ENCODE measurements at places on chromosomes 7 and 10. TPM values are rescaled to one million over a fixed set of nuclear protein-coding genes. Genes with fewer than 3 reads are reported as not detected.

Gene STEAP1
- total RNA-seq: 1.1 TPM

Gene DRGX
- total RNA-seq: 3.4 TPM

Gene ERVW-1
- total RNA-seq: 0.11 TPM

DNA sequence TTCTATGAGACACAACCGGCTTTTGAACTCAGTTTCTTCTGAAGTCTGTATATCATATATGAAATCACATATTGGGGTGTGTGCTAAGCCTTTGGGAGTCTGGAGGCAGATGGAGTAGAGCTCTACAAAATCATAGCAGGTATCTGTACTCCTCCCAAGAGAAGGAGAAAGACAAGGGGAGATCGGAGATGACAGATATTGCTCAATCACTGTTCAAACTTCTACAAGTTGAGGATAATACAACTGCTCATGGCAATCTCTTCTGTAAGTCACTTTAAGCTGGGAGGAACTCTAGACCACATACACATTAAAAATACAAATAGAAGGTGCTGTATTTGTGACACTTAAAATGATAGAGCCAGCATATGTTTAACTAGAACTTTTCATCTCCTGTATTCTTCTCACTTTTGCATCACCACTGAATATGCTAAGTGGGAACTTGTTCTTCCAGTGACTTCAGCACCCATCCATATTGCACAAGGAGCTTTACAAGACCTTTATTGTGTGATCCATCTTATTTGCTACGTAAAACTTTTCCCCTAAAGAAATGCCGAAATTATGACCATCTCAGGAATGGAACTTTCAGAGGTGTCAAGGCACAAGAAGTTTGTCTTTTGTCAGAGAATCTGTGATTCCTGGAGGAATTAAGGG, 381.4 kb downstream of the PHTF2 start:
- H3K4me3 ChIP-seq: no peak overlapping the region
- peaks cover 5% of the 10 kb centered on the region for H3K4me1 ChIP-seq
- DNase-seq: no peak
- no peaks in the 10 kb centered on the region for H3K27me3 ChIP-seq

DNA sequence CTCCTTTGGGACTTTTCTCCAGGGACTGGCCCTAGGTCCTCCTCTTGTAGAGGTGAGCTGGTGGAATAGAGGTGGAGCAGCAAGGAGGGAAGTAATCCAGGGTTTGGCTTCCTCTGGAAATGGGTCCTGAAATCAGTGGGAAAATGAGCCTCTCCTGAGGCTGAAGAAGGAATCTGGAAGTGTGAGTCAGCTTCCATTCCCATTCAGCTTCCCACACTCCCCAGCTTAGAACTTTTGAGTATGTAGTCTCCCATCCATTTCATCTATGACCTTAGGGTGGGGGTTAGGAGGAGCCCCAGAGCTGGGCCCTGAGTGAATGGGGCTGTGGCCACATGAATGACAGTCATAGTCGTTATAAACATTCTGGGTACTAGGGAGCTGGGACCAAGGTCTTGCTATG, 17.7 kb downstream of the LDB1 start:
- H3K4me1 ChIP-seq: no peaks in the 10 kb centered on the region
- H3K27ac ChIP-seq: no peak overlapping the region

- peak overlapping the region; percentile 78 for H3K27ac ChIP-seq
- H3K36me3 ChIP-seq: no peaks in the 10 kb centered on the region
- no peaks in the 10 kb centered on the region for H3K27me3 ChIP-seq
- DNase-seq: no peak
- H3K4me1 ChIP-seq: peaks cover 64% of the 10 kb centered on the region
Measured at GRCh38 chr10:114347241-114347640, 57.1 kb downstream of the AFAP1L2 start.

- H3K36me3 ChIP-seq: no peaks in the 10 kb centered on the region
- no peaks in the 10 kb centered on the region for H3K27me3 ChIP-seq
- H3K4me1 ChIP-seq: no peaks in the 10 kb centered on the region
- H3K4me3 ChIP-seq: no peak overlapping the region
Measured at GRCh38 chr7:121023683-121024511, 35.4 kb downstream of the CPED1 start.

GRCh38 chr10:120503689-120504088, 46.7 kb downstream of the PLPP4 start:
- H3K27ac ChIP-seq: no peak overlapping the region
- no peaks in the 10 kb centered on the region for H3K36me3 ChIP-seq
- peaks cover 4% of the 10 kb centered on the region for H3K4me1 ChIP-seq
- no peak overlapping the region for H3K4me3 ChIP-seq

DNA sequence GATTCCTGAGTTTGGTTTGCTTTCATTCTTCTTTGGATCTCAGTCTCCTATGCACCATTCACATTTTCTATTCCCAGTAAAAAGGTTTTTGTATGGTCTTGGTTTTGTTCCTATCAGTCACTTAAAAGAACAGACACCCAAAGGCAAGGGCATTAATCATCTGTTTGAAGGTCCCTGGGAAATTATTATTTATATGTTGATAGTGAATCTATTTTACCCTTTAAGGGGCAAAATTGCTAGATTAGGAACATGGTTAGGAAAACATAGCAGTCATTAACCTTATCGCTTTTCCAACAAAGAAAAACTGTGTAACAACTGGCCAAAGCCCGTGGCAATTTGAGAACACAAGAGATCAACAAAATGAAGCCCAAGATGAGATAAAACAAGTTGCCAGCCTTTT, 1146.6 kb upstream of the C7orf33 start:
- H3K27me3 ChIP-seq: no peaks in the 10 kb centered on the region
- H3K4me3 ChIP-seq: no peak overlapping the region
- H3K36me3 ChIP-seq: no peaks in the 10 kb centered on the region
- DNase-seq: no peak
- no peaks in the 10 kb centered on the region for H3K4me1 ChIP-seq
- H3K27ac ChIP-seq: no peak overlapping the region

- no peak for DNase-seq
- peaks cover 53% of the 10 kb centered on the region for H3K36me3 ChIP-seq
- H3K4me3 ChIP-seq: no peak overlapping the region
Measured at GRCh38 chr7:2084331-2084730, 148.4 kb downstream of the MAD1L1 start.

DNA sequence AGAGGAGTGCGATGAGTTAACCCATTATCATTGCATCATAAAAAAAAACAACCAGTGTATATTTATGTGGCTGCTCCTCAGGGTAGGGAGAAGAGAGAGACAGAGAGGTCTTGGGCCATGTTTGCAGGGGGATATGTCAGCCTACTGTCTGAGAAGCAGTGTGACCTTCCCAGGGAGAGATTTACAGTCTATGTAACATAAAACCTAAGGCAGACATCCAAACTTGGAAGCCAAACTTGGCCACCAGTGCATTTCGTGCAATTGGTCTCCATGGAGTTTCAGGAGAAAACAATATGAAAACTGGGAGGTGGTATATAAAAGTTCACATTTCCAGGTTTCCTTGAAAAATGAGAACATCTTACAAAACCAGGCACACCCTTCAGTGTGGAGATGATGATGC, 85.9 kb upstream of the CXCL12 start:
- no peak overlapping the region for H3K4me3 ChIP-seq
- no peaks in the 10 kb centered on the region for H3K4me1 ChIP-seq
- H3K27ac ChIP-seq: no peak overlapping the region
- H3K27me3 ChIP-seq: no peaks in the 10 kb centered on the region
- no peak for DNase-seq

DNA sequence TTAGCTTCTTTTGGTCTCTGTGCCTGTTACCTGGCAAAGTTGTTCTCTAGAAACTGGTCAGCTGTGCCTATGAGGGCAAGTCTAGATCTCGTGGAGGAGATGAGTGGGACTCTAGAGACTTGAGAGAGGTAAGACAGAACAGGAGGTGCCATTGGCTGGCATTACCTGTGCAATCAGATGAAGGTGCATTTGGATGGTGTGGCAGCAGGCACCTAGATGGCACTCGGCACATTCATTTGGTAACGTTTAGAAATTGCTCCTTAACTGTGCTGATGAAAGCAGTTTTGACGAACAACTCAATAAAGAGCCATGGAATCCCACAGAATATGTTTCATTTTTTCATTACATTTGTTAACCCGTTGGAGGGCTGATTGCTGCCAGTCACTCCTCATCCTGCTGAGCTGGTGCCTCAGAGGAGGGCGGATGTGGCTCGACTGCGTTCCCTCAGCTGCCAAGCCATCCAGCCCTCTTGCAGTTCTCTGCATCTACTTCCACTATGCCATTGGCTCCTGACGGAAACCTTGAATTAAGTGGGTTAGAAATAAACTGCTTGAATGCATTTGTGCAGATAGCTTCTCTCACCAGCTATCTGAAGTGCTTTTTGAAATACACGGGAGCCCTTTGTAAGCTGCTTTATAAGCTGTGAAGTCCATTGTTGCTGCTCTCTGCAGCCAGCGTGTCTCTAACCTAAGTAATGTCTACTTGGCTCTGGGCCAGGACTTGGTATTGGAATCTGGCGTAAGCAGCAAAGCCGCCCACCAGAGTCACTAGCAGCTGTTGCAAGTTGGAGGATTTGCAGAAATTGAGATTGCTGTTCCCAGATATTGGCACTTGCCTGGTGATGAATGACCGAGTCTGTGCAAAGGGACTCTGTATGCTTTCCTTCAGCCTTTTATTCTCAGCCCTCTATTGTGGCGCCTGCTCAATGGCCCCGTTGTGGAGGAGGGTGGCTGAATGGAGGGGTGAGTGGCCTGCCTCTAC, 87.4 kb downstream of the LRRC4 start:
- peaks cover 16% of the 10 kb centered on the region for H3K4me1 ChIP-seq
- no peaks in the 10 kb centered on the region for H3K36me3 ChIP-seq

GRCh38 chr10:125147971-125148439, 12.4 kb downstream of the CTBP2 start:
- peaks cover 77% of the 10 kb centered on the region for H3K4me1 ChIP-seq
- H3K27me3 ChIP-seq: no peaks in the 10 kb centered on the region
- no peak overlapping the region for H3K4me3 ChIP-seq
- no peak for DNase-seq
- H3K36me3 ChIP-seq: peaks cover 27% of the 10 kb centered on the region

DNA sequence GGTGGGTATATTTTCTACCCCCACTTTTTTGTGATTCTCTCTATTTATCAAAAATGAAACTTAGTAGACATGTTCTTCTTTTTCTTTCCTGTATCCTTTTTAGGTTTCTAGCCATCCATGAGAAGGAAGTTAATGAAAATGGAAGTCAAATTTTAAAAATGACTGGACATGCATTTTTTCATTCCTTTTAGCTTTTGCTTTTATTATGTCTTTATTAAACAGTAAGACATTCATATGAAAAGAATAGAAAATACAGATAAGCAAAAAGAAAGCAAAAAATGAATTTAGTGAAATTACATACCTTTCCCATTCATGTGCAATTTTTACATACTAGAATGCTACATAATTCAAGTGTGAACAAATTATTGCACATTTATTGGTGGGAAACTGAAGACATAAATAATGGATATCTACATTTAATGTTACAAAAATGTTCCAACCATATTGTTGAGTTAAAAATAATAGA, 88.7 kb downstream of the CPED1 start:
- H3K4me1 ChIP-seq: no peaks in the 10 kb centered on the region
- no peak overlapping the region for H3K4me3 ChIP-seq
- no peak for DNase-seq

- H3K27ac ChIP-seq: no peak overlapping the region
- H3K4me1 ChIP-seq: peaks cover 25% of the 10 kb centered on the region
- no peaks in the 10 kb centered on the region for H3K27me3 ChIP-seq
- H3K36me3 ChIP-seq: no peaks in the 10 kb centered on the region
Measured at GRCh38 chr10:86100581-86101061, 266.0 kb downstream of the GRID1 start.

DNA sequence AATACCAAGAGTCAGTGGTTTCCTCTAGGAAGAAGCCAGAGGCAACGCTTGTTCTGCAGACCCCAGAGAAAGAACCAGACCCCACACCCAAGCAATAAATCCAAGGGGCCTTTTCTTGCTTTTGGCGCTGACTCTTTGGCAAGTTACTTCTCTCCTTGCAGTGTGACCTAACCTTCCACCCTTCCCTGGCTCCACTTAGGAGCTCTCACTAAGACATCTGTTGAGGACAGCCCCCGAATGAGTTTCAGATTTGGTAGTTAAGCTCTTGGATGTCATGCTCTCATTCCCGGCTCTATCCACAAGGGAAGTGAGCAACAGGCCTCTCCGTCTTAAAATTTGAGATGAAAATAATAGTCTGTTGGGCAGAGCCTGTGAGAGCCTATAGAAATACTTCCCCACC, 50.6 kb upstream of the FAM204A start:
- H3K4me1 ChIP-seq: no peaks in the 10 kb centered on the region
- H3K4me3 ChIP-seq: no peak overlapping the region
- no peaks in the 10 kb centered on the region for H3K27me3 ChIP-seq

Gene LRRC18
- total RNA-seq: 1.2 TPM

DNA sequence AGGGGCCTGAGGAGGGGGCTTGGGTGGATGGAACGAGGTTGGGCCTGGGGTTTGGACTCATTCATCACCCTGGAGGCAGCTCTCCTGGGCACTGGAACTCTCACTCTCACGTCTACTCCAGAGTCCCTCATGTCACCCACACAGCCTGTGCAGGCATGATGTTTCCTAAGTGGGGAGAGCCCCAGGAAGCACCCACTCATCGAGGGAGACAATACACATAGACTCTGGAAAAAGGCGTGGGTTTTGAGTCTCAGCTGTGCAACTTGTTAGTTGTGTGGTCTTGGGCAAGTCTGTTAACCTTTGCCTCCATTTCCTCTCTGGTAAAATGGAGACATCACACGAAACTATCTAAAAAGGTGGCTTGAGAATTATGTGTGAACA, 25.9 kb upstream of the RBM20 start:
- H3K27ac ChIP-seq: no peak overlapping the region
- DNase-seq: no peak
- H3K36me3 ChIP-seq: no peaks in the 10 kb centered on the region
- no peaks in the 10 kb centered on the region for H3K27me3 ChIP-seq
- no peak overlapping the region for H3K4me3 ChIP-seq
- peaks cover 4% of the 10 kb centered on the region for H3K4me1 ChIP-seq

DNA sequence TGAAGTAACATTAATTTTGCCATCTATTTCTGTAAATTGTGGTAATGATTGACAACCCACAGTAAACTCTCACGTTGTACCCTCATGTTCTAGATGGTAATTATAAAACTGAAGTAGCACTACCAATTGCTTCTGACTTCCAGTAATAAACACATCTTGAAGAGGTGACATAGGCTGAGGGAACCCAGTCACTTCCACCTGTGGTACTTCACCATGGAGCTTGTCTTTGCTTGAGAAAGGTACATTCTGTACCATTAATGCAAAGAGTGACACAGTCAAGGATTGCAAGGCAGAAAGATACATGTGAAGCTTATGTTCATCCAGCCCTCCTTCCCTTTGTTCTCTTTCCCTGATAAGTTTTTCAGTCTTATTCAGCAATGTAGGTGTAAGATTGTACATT, 11.2 kb downstream of the CAPZA2 start:
- H3K27me3 ChIP-seq: no peaks in the 10 kb centered on the region
- no peaks in the 10 kb centered on the region for H3K4me1 ChIP-seq
- H3K27ac ChIP-seq: no peak overlapping the region
- no peak for DNase-seq

Gene FAM25G
- not detected for total RNA-seq

Gene CDCA7L
- total RNA-seq: 44.1 TPM

Gene MTG1
- 23.4 TPM for total RNA-seq

DNA sequence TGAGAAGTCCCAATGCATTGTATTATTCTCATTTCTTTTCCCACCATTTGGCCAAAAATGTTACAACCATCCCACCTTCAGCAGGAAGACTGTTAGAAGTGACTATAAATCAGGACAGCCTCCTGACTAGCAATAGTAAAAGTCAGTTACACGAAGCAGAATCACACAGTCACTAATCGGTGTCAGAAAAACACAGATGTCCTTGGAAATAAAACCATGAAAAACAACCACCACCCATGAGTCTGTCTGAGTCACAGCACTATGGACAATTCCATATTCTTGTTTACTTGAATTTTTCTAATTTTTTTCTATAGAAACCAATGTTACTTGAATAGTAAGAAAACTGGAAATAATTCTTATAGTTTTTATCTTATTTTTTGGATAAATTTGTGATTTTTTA, 81.9 kb upstream of the FRMD4A start:
- H3K4me1 ChIP-seq: no peaks in the 10 kb centered on the region
- no peaks in the 10 kb centered on the region for H3K36me3 ChIP-seq
- H3K27me3 ChIP-seq: no peaks in the 10 kb centered on the region
- H3K27ac ChIP-seq: no peak overlapping the region

Gene UPK3B
- 0.89 TPM for total RNA-seq

Gene ZNF394
- 25.3 TPM for total RNA-seq
